SK-N-SH (cell line): ENCODE measurements at places on chromosomes 16 and 17.

- DNase-seq, result peak; percentile 7
These were observed 2.5 kb upstream of the PRR29 start for GRCh38 chr17:63995626-63996025.

DNA sequence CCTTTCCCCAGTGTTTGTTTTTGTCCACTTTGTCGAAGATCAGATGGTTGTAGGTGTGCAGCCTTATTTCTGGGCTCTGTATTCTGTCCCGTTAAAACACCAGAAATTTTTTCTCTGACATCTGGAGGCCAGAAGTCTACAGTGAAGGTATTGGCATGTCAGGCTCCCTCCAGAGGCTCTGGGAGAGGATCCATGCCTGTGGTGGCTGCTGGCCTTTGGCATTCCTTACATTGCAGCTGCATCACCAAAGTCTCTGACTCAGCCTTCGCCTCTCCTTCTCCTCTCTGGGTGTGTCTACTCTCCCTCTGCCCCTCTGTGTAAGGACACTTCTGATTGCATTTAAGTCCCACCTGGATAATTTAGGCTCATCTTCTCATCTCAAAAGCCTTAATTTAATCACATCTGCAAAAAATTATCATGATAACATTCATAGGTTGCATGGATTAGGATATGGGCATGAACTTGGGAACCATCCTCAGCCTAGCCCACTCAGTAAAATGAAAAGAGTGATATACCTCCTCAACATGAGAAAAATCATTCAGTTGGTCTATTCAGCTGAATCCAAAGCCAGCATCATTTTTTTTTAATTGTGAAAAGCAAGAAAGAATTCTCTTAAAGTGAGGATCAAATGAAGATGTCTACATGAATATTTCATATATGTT, 78.0 kb downstream of the MAP2K6 start:
- peak; percentile 42 for DNase-seq

- no peak for DNase-seq
These were observed 20.1 kb downstream of the WSCD1 start for GRCh38 chr17:6090253-6090652.

- DNase-seq, result no peak
These were observed 22.3 kb downstream of the PTRH2 start for GRCh38 chr17:59684967-59685366.

DNA sequence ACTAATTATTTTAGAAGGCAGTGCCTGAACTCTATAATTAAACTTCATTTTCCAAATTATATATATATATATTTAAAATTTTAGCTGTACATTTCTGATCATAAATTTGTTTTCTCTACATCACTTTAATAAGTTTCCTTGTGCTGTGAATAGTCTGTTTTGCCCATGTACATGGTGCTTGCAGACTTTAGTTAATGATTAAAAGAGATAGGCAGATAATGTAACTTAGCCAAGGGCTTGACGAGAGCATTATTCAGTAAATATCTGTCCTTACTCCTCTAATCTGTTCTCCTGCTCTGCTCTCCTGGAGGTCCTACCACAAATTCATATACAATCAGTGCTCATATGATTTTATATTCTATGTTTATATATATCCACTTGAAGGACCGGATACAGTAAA, 595.2 kb upstream of the KIF2B start:
- no peak for DNase-seq

DNA sequence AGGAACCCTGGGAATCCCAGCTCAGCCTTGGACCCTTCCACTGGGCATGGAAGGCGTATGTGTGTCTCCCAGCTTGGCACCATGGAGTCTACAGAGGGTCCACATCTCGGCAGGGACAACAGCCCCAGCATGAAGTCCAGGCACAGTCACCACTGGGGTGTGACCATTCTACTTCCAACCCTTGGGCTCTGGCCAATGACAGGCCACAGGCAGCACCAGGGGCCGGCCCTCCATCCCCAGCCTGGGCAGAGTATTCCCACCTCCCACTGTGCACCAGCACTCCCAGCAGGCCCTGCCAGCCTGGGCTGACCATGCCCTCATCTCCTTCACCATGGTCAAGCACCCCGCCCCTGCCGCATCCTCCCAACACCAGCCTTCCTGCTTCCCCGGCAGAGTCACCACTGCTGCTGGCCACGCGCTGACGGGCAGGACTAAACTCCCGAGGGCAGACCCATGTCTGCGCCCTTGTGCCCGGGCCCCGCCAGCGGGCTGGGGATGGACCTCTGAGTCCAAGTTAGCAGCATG, 9.5 kb upstream of the PPP1R27 start:
- DNase-seq, result no peak

DNA sequence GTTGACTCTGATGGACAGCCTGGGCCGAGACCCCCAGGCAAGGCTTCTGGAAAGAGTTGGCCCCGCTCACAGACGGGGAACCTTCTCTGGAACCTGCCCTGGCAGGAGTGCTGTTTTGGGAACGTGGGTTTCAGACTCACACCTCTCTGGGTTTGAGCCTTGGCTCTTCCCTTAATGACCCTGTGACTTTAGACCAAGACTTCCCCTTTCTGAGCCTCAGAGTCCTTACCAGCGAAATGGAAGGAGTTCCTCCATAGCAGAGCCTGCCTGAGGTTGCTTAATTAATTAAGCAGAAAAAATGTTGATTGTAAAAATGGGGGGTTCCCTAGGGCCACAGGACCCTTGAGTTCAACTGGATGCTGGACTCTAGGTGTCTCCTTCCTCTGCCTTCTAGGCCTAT, 408.2 kb downstream of the SEC14L1 start:
- no peak for DNase-seq

DNA sequence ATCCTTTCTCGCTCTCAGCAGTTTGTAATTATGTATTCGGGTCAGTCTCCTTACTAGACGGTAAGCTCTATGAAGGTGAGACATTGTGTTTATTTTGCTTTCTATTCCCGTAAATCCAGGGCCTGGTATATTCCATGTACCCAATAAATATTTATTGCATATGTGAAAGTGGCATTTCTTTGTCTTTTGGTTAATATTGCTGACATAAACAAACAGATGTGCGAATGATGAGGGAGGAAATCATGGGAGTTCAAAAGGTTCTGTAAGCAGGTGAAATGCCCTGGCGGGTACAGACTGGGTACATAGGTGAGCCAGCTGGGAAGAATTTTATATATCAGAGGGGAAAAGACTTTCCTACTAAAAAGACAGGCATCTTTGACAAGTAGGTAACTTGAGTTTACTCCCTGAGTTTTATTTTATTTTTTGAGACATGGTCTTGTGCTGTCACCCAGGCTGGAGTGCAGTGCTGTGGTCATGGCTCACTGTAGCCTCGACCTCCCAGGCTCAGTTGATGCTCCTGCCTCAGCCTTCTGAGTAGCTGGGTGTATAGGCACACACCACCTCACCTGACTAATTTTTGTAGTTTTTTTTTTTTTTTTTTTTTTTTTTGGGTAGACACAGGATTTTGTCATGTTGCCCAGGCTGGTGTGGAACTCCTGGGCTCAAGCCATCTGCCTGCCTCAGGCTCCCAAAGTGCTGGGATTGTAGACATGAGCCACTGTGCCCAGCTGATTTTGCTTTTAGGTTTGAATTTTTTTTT, 5.7 kb upstream of the METTL9 start:
- DNase-seq, result no peak
